A549 treated with AZD2906 at 1 μM for 4 hours (cell line): ENCODE measurements at places on chromosomes 16 and 17. TPM values are rescaled to one million over a fixed set of nuclear protein-coding genes. Genes with fewer than 3 reads are reported as not detected.

The CLN3 gene
- 19.6 to 39.3 TPM (median 32.8 TPM) in 5 replicates for total RNA-seq

The ASPA gene
- total RNA-seq, result not detected in 5 replicates

The STH gene
- total RNA-seq, result not detected in 5 replicates

The RNF222 gene
- not detected in 5 replicates for total RNA-seq

The TM4SF5 gene
- total RNA-seq, result 0.45 to 0.94 TPM (median 0.63 TPM) in 5 replicates

The ANKFN1 gene
- total RNA-seq, result not detected in 5 replicates

The CBFA2T3 gene
- total RNA-seq, result 0.77 to 1.3 TPM (median 1.1 TPM) in 5 replicates
